ENCODE measurements at places on chromosomes 7 and 10. TPM values are rescaled to one million over a fixed set of nuclear protein-coding genes. Genes with fewer than 3 reads are reported as not detected.

Gene MEOX2
- 0.50 TPM for total RNA-seq

Gene WEE2
- not detected for total RNA-seq

Gene VPS50
- total RNA-seq = 43.7 TPM

Gene YAE1
- total RNA-seq = 36.3 TPM

Gene ABCF2
- total RNA-seq = 46.4 TPM

Gene MORN4
- total RNA-seq = 6.4 TPM

Gene PTPRN2
- 0.77 TPM for total RNA-seq

Gene MYL7
- total RNA-seq = not detected

Gene PLEKHA1
- 9.5 TPM for total RNA-seq

Gene UCN3
- not detected for total RNA-seq

Gene ASB4
- not detected for total RNA-seq

Gene ABLIM1
- total RNA-seq = 4.9 TPM

Gene CLCN1
- total RNA-seq = under 0.01 TPM

Gene FBXO24
- 0.33 TPM for total RNA-seq

Gene TSPAN13
- 2.8 TPM for total RNA-seq

Gene PCLO
- total RNA-seq = 0.17 TPM

Gene HOXA4
- total RNA-seq = 0.51 TPM

Gene EBLN1
- not detected for total RNA-seq

Gene LRRC18
- 0.66 TPM for total RNA-seq

Gene EXOSC1
- total RNA-seq = 33.1 TPM

Gene CC2D2B
- total RNA-seq = 0.33 TPM

Gene ANKRD1
- total RNA-seq = under 0.01 TPM

Gene ATP5MK
- total RNA-seq = 148 TPM

Gene SH3PXD2A
- 26.2 TPM for total RNA-seq
